ENCODE measurements at places on chromosomes 3 and 15.

DNA sequence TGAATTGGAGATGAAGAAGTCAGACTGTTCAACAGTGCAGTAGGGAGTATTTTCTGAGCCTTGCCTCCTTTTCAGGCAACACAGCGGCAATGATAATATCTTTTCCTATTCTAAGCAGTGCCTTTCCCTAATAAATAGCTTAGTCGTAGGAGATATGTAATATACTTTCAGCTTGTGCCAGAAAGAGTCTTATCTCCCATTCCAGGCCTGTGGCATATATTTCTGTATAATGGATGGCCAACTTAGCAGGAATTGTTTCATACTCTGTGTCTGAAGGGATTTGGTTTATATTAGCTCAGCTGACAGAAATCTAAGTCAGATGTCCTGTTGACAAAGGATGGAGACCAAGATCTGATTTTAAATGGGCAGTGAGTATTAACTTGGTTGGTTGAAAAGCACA is 397.1 kb downstream of the CACNA2D3 start:
- DNase-seq: no peak

GRCh38 chr15:41022487-41023090 is 69.3 kb downstream of the CHAC1 start:
- no peak for DNase-seq

- no peak for DNase-seq
Observed at GRCh38 chr15:33330931-33331330, 20.2 kb downstream of the RYR3 start.

- DNase-seq: no peak
Observed at GRCh38 chr15:35834216-35834830, 288.4 kb upstream of the DPH6 start.

DNA sequence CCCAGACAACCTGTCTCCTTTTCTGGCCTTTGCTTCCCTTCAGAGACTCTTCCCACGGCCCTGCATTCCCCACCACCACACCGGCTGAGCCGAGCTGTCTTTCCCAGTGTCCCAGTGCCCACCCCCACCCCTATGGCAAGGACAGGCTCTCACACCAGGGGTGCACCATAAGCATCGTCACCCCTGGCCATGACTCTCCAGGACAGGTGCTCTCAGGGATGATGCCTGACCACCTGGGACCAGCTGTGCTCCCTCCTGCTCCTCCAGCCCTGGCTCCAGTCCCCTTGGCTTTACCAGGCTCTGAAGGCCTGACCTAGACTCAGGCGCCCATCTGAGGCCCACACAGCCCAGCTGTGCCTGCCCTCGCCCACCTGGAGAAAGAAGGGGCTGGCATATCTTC is 17.6 kb upstream of the SEMA3F start:
- DNase-seq: no peak

GRCh38 chr15:70156671-70157271 is 59.1 kb upstream of the TLE3 start:
- peak; percentile 20 for DNase-seq

GRCh38 chr3:38140326-38141172 is 2.1 kb downstream of the MYD88 start:
- DNase-seq: no peak

GRCh38 chr3:148343416-148343815 is 354.3 kb upstream of the AGTR1 start:
- DNase-seq: no peak

GRCh38 chr3:72144773-72145505 is 360.0 kb upstream of the PROK2 start:
- no peak for DNase-seq

- DNase-seq: no peak
Observed at GRCh38 chr15:75895731-75896130, 7.9 kb upstream of the FBXO22 start.

GRCh38 chr3:131393868-131394267 is 12.3 kb downstream of the NUDT16 start:
- DNase-seq: no peak

- DNase-seq: no peak
Observed at GRCh38 chr3:64972793-64973192, 285.0 kb upstream of the ADAMTS9 start.

- no peak for DNase-seq
Observed at GRCh38 chr3:109025896-109026295, 72.2 kb upstream of the GUCA1C start.

DNA sequence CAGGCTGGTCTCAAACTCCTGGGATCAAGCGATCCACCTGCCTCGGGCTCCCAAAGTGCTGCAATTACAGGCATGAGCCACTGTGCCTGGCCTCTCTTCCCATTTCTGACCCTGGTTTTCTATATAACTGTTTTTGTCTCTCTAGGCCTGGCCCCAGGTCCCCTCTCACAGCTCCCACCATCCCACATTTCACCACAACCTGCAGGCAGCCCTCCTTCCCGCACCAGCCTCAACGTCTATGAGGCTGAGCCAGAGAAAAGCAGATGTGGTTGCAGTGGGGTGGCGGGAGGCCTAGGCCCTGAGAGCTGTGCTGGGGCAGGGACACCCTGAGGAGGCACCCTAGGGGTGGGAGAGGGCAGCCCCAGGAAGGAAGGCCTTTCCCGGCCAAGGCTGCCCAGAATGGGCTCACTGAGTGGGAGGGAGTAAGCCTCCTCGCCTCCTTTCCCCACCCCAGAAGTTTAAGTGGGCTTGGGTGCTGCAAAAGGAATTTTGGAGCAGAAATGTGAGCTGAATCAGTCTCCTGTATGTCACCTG is 99.7 kb downstream of the LSM3 start:
- DNase-seq: no peak

- DNase-seq: no peak
Observed at GRCh38 chr3:197256104-197256503, 42.3 kb downstream of the DLG1 start.

DNA sequence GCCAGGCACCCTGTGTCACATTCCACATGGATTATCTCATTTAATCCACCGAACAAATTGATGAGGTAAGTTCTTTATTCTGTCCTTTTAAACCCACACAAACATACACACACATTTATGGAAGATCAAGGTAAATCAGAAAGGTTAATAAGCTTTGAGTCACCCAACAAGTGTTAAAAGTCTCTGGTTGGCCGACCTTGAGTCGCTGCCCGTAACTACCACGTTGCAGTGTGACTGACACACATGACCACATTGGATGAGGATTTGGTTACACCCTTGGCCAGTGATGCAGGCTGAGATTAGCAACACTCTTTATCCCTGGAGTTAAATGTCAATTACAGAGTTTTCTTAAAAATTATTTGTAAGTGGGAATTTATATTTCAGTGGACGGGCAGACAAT is 19.2 kb downstream of the FOXP1 start:
- DNase-seq: no peak

DNA sequence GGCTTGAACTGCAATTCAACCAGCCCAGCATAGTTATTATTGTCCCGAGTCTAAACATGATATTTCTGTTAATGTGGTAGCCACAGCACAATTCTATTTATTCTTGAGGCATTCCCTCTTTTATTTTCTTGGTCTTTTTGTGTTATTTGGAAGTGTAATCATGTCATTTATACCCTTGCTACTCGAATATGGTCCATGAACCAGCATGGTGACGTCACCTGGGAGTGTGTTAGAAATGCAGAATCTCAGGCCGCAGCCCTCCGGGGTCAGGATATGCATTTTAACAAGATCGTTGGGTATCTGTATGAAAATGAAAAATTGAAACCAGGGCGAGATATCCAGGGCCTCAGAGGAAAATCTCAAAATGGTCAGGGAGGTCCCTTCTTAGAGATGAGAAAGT is 165.0 kb upstream of the CTDSPL start:
- DNase-seq: no peak

DNA sequence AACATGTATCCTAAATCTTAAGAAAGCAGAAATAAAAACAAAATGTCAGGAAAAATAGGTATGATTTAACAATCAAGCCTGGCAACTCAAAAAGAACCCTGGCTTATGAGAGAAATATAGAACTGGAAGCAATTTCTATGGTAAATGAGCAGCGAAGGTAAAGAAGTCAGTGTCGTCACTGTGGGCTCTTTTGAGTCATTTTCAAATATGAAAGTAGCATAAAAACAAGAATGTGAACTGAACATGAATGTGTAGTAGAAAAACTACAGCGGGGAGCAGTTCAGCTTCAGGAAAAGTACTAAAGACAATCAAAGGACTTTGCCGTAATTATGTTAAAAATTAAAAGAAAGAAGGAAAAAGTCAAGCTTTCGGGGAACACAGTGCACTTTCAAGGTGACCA is 17.5 kb downstream of the LSG1 start:
- no peak for DNase-seq

- DNase-seq: peak; percentile 19
Observed at GRCh38 chr15:82810061-82810889, 847 bp downstream of the WHAMM start.

- no peak for DNase-seq
Observed at GRCh38 chr15:43317566-43318184, 12.7 kb downstream of the LCMT2 start.

GRCh38 chr15:68933001-68933400 is 2.7 kb downstream of the SPESP1 start:
- DNase-seq: no peak

- DNase-seq: no peak
Observed at GRCh38 chr3:28294667-28295413, 53.4 kb downstream of the CMC1 start.

DNA sequence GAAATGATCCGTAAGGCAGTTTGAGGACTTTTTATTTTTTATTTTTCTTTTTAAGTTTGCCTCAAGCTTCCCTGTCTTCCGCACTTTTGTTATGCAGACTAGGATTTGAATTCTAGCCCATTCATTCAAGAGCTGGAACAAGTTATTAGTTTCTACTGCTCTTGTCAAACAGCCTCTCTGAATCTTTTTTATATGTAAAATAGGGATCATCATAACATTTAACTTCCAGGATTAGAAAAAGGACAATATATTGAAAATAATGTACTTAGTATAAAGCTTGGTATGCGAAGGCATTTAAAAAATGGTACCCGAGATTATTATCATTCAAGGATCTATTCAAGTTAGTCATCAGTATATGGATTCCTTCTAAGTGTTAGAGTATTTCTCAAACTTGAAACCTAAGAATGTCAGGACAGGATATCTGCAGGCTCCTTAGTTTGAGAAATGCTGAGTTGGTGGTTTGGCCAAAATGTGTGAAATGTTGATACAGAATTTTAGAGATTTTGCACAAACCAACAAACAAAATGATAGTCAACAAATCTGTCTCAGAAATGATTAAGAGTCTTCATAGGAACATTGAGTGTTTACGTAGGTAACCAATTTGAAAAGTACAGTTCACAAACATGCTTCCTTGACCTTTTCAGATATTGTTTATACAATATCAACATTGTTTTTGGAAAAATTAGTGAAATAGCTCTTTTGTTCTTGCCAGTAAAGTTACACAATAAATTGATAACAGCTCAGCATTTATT is 40.5 kb upstream of the IGSF10 start:
- peak; percentile 14 for DNase-seq

GRCh38 chr15:99992611-99993231 is 259.5 kb upstream of the LYSMD4 start:
- no peak for DNase-seq

- no peak for DNase-seq
Observed at GRCh38 chr15:70583006-70583405, 180.4 kb downstream of the UACA start.

GRCh38 chr15:99114511-99115299 is 9.8 kb downstream of the SYNM start:
- no peak for DNase-seq

DNA sequence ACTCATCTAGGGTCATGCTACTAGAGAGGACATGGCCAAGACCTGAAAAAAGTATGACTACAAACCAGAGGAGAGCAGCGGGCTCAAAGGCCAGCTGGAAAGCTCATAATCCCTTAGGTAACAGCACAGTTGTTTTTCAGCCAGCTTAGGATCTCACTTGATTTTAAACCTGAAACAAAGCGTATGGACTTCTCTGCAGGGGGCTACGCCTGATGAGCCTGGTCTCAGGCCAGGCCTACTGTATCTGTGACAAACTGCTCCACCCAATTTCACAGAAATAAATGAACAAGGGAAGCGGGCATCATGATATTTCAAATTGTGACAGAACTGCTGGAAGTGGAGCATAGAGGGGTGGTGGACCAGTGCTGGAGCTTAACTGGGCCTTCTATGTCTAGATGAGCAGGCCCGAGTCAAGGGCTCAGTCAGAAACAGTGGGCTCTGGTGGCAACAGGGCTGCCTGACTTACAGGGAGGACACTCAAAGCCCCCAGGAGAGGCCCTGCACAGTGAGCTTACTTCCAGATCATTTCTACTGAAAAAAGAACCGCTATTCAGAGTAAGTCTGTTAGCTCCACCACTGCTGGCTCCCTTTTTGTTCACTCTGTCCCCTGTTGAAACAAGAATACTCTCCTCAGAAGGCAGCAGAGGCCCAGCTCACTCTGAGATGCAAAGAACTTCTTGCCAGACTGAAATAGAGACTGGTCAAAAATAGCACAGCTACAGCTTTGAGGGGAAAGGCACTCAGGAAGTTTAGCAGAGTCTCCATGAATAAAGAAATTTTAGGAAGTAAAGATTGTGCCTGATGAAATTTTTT is 47.0 kb downstream of the LRIG1 start:
- no peak for DNase-seq

- DNase-seq: no peak
Observed at GRCh38 chr15:34359416-34359815, 7.6 kb downstream of the LPCAT4 start.

DNA sequence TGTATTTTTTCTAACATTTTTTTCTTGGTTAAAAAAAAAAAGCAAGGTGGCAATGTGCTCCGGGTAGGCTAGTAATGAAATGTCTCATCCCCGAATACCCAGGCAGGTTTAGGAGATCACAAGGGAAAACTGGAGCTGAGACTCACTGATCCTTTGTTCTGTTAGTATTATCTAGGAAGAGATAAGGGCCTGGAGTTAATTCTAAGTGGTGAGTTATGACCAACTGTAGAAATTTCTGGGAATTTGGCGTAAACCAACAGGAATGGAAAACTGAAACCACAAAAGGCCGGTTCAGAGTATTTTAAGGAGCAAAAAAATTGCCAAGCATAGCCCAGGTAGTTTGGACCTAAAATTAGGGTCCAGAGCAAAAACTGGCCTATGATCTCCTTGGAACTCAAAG is 12.4 kb downstream of the PPM1M start:
- no peak for DNase-seq

DNA sequence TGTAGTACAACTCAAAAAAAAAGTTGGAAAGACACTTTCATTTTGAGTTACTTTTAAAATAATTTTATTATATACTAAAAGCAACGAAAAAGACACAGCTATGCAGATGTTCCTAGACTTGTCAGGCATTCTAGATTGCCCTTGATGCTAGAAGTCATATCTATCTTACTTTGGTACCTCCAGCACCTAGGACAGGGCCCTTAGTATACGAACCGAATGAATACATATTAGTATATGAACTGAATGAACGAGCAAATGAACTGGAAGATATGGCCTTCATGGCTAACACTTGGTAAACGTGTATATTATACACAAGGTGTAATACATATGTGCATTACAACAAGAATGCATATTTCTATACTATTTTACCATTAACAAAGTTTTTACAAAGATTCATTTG is 24.1 kb downstream of the ATP13A5 start:
- DNase-seq: no peak

DNA sequence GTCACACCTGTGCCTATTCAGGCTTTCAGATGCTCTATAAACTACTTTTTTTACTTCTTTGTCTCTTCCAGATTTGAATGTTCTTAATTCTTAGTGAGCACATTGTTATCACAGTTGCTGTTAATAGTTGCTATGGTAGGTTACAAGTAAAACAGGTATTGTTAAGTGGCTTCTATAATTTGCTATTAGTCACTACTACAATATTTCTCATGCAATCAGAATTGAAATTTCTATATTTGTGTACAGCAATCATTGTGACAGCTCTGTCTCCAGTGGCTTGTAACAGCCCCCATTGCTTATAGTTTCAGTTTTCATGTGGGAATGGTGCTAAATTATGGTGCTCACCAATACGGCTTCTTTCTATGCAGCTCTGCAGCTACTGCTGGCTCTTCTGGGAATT is 318.4 kb upstream of the GOLIM4 start:
- DNase-seq: no peak
